ENCODE measurements at places on chromosomes 13 and 19. TPM values are rescaled to one million over a fixed set of nuclear protein-coding genes. Genes with fewer than 3 reads are reported as not detected.

Gene ZNF417
- total RNA-seq = 15.8 TPM

Gene CRLF1
- 69.1 TPM for total RNA-seq

Gene DACT3
- total RNA-seq = 5.1 TPM

Gene RAB8A
- 15.5 TPM for total RNA-seq

Gene C13orf42
- not detected for total RNA-seq
